NCI-H82 (cell line): ENCODE measurements at places on chromosomes 5 and 9.

- DNase-seq, result peak; percentile 11
These were observed 716.5 kb downstream of the MTRR start for GRCh38 chr5:8585230-8586018.

DNA sequence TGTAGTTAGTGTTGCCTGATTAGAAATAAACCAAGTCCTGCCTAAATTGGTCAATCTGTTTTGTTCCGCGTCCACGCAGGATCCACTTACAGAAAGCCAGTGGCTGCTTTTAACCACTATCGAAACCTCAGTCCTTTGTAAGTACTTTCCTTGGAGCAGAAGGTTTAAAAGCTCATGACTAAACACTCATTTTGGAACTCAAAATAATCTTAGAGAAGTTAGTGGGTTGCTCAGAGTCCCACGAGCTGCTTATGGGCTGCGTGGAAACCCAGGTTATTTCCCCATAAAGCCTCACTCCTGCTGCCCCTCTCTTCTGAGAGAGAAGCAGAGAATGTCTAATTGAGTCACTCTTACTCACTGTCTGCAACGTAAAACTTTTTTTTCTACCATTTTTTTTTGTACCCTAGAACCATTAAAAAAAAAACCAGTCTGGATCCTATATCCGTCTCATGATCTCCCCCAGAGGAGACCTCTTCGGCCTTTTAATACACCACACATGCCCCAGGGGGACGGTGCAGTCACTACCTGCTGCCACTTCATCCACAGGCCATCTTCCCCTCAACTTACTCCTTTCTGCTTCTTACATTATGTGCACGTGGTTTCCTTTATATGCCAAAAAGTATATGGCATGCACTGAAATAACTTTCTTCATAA lies 7.6 kb downstream of the BASP1 start:
- DNase-seq, result no peak

GRCh38 chr9:34001298-34001697 lies 47.4 kb downstream of the UBAP2 start:
- DNase-seq, result peak; percentile 59

DNA sequence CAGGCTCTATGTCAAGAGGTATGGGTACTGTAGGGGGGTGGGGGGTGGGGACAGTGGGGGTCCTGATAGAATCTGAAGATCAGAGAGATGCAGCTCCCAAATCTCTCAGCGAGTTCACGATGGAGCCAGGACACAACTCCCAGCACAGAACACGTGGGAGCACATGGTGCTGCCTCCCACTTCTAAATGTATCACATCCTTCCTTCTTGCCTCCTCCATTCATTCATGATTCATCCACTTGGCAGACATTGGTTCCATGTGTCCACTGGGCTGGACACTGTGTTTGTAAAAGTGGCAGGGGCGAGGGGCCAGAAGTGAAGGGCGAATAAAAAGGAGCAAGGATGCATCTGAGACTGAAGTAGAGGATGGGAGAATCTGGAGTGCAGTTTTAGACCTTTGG lies 33.9 kb downstream of the SH3TC2 start:
- DNase-seq, result no peak

GRCh38 chr9:120876842-120877240 lies at the start of gene PHF19:
Gene PHF19 (minus strand): TSS chr9:120877188. CDS start chr9:120874741, 2,447 bp downstream.
- peak; percentile 76 for DNase-seq

DNA sequence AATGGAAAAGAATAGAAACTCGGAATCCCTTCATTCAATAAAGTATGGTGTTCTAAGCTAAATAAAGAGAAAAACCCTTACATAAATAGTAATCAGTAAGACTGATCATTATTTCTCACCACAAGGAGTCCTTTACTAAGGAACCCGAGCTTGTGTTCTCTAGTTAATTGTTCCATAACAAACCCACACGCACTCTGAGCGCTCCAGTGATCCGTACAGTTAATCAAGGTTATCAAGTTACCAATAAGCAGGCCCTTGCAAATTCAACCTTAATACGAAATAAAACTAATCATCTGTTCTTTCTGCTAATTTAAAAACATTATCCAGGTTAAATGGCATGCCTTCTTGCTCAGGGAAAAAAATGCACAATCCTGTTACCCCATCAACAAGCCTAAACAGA lies 224.4 kb downstream of the FRMD3 start:
- no peak for DNase-seq
